ENCODE measurements at places on chromosomes 16 and 17.

GRCh38 chr16:84254062-84254461, 14.2 kb upstream of the KCNG4 start:
- no peak for DNase-seq

GRCh38 chr16:11303405-11304138, 22.4 kb upstream of the PRM1 start:
- DNase-seq = no peak

GRCh38 chr16:15783985-15784384, 72.8 kb downstream of the MYH11 start:
- DNase-seq = no peak

DNA sequence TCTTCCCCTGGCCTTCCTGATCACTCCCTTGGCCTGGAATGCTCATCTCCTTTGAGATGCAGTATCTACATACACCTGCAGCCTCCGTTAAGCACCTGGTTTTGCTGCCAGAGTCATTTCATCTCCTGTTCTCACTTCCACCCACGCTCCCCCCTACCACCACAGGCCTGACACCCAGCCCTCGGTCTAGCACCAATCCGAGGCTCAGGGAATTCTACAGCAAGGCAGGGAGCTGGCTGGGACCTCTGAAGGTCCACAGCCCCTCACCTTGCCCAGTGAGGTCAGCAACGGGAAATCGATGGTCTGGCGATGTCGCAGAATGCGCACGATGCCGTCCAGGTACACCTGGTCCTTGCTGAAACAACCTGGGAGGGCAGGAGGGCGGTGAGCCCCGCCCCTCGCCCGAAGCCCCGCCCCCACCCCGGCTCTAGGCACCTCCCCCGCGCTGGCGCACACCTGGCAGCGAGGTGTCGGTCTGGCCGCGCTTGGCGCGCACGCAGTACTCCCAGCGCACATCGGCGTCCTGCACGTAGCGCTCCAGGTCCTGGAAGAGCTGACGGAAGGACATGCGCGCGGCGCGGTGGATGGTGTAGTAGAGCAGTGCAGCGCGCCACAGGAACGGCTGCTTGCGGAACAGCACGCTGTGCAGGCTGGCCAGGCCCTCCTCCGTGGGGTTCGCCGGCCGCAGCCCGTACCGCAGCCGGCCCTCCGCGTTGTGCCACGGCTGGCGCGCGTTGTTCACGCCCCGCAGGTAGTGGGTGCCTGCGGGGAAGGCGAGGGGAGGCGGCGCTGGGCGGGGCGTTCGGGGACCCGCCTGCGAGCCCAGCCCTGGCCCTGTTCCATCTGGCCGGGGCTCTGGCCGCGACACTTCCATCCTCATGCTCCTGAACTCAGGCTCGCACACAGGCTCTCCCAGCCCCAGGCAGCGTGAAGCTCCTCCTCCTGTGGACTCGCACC, 5.7 kb downstream of the MATCAP1 start:
- peak; percentile 97 for DNase-seq

- peak; percentile 69 for DNase-seq
Measured at GRCh38 chr17:75755205-75755901, 9.6 kb downstream of the GALK1 start.

DNA sequence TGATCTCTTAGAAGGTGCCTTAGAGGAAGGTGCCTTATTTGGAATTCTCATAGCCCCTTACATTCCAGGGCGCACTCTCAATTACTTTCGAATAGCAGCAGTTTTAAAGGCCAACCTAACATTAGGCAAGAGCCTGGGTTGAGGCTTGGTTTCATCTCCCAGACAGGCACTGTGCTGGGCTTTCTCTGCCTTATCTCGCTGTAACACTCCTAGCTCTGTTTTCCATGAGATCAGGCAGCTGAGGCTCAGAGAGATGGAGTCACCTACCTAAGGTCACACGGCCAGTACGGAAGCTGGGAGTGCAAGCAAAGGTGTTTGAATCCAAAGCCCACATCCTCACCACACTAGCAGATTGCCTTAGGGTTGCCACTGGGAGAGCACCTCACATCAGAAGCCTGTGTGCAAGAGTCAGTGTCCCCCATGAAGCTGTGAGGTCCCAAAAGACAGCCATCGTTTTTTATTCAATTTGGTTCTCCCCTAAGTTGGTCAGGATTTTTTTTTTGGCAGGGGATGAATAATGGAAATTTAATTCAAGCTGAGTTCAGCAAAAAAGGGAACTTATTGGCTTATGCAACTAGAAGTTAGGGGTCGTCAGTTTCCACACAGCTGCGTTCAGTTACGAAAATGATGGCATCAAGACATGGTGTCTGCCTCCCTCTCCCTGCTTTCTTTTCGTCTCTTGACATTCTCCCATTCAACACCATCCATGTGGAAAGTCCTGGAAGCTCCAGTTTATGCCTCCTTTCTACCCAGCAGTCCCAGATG, 206.4 kb downstream of the KATNIP start:
- no peak for DNase-seq

GRCh38 chr17:82477934-82478333, 19.4 kb downstream of the NARF start:
- DNase-seq = no peak

DNA sequence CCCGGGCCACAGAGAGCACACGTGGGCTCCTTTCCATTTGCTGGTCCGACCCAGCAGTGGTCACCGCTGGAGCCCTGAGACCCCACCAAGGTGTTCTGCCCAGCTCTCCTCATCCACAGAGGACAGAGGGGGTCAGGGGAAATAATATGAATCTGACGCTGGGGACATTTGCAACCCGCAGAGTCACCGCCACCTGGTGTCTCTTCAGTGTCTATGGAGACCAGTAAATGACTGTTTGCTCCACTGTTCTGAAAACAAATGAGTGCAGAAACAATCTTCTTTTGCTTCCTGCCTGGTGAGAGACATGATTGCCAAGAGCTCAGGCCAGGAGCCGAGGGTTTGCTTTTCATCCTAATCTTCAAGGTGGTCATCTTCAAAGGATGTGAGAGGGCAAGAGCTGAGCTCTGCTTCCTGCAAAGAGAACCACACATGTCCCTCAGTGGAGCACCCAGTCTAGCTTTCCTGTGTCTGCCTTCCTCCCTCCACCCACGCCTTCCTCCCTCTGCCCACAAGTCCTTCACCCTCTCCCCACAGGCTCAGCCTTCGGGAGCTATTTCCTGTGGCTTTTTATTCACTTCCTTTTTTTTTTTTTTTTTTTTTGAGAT, 14.7 kb upstream of the KLHDC4 start:
- no peak for DNase-seq

GRCh38 chr16:49639739-49640431, 216.0 kb downstream of the ZNF423 start:
- DNase-seq = peak; percentile 64

DNA sequence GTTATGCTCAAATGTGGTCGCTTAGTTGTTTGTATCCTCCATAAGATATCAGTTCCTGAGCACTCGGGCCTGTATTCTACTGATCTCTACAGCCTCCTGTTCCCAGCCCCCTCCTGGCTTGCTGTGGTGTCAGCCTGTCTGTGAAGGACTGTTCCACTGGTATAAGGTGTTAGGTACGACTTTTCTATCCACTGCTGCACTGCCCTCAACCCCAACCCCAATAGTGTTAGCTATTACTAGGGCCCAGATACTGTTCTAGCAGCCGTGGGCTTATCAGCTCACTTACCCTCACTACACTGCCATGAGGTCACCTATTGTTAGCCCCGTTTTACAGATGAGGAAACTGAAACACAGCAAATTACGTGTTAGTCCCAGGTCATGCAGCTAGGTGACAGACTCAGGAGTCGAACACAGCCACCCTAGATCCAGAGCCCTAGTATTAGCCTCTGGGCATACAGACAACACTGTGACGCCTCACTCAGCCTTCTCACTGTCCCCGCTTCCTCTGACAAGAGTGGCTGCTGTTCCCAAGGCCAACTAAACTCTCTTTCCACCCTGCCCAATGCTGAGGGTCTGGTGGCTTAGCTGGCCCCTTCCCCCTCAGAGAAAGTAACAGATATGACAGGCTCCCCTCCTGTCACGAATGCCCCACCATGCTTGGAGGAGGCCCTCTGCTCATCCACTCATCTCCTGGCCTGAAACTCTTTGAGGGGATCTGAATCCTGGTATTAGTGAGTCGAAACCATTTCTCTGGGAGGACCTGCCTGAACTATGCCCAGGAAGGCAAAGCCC, 25.6 kb upstream of the ZNF652 start:
- no peak for DNase-seq

- no peak for DNase-seq
Measured at GRCh38 chr16:360698-361336, 8.3 kb upstream of the AXIN1 start.

- peak; percentile 94 for DNase-seq
Measured at GRCh38 chr17:2137342-2138098, 82.6 kb downstream of the HIC1 start.

DNA sequence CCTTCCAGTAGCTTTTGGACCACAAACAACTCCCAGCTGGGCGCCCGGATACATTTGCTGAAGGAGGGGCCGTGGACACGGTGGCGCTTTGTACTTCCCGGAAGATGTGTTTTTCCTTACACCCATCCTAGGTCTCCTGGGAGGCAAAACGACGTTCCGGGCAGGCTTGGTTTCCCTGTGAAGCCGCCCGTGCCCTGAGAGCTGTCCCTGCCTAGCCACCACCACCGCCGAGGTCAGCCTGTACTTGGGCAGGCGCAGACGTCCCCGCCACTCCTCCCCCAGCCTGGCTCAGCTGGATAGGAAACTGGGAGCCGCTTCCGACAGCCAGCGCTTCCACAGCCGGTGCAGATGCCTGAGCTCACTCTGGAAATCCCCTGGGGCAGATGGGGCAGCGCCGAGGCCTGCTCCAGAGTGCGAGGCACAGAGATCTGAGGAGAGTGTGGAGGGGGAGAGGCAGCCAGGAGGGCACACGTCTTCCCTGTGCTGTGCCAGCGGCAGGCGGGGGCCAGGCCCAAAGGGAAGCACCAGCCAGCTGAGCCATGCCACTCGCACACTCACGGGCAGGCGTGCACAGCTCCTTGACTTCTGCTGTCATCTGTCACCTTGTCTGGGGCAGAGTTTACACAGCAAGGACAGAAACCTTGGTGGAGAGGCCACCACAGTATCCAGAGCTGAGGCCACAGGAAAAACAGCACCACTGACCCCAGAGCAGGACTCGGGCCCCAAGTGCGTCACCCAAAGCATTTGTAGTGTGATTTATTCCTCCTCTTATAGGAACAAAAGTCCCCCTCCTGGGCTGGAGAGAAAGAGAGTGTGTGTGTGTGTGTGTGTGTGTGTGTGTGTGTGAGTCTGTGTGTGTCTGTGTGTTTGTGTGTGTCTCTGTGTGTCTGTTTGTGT, 3.0 kb downstream of the RHBDF2 start:
- DNase-seq = peak; percentile 87

DNA sequence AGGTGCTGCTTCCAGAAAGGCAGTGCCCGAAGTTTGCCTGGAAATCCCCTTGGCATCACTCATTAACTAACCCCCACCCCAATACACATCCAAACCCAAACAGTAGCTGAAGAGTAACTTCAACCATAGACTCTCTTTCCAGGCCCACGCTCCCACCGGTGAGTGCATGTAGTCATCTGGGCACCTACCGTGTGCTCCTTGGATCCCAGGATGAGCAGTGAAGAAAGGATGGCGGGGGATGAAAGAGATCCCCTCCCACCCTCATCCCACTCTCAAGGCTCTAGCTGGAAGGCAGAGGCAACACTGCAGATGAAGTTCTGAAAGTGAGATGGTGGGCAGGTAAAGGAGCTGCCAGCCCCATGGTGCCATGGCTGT, 305.0 kb downstream of the SOX9 start:
- no peak for DNase-seq

DNA sequence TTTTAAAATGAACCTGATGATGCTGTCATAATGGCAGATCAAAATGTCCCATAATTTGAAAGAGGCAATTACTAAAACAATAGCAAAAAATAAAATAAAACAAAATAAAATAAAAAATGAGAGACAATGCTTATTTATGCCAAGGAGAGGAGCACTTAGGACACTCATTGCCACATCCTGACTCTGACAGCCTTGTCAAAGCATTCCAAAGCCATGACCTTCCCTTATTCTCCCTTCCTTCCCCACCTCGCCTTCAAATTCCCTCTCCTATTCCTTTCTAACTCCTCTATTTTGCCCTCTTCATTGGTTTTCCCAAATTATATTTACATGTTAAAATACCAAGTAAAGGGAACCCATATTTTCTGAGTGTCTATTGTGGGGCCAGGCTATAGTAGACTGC, 220.0 kb downstream of the CDH13 start:
- DNase-seq = no peak

DNA sequence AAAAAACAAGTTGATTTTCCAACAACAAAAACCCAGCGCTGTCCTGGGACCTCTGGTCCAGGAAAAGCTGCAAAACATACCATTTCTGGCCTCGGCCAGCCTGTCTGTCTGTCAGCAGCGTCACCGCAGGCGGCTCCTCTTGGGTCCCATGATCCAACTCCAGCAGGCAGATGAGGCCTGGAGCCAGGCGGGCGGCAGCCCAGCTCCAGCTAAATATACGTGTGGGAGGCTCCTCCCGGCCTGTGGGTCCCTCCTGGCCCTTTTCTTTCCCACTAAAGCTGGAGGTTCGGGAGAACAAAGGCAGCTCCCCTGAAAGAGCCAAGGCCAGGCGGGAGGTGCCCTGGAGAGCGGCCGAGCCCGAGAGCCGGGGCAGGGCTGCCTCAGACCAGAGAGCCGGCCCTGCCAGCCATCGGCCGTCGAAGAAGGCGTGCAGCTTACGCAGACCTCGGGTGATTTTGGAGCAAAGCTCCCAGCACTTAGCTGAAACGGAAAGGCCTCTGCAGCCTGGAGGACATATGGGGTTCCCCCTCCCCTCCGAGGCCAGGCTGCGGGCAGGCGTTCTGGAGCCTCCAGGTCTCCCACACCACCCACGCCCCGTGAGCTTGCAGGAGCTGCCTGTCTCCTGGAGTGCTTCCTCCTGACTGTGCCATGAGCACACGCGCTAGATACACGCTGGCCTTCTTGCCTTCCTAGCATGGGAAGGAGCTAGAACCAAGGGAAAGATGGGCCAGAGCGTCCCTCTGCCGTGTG, 19.9 kb upstream of the JPH3 start:
- DNase-seq = no peak

DNA sequence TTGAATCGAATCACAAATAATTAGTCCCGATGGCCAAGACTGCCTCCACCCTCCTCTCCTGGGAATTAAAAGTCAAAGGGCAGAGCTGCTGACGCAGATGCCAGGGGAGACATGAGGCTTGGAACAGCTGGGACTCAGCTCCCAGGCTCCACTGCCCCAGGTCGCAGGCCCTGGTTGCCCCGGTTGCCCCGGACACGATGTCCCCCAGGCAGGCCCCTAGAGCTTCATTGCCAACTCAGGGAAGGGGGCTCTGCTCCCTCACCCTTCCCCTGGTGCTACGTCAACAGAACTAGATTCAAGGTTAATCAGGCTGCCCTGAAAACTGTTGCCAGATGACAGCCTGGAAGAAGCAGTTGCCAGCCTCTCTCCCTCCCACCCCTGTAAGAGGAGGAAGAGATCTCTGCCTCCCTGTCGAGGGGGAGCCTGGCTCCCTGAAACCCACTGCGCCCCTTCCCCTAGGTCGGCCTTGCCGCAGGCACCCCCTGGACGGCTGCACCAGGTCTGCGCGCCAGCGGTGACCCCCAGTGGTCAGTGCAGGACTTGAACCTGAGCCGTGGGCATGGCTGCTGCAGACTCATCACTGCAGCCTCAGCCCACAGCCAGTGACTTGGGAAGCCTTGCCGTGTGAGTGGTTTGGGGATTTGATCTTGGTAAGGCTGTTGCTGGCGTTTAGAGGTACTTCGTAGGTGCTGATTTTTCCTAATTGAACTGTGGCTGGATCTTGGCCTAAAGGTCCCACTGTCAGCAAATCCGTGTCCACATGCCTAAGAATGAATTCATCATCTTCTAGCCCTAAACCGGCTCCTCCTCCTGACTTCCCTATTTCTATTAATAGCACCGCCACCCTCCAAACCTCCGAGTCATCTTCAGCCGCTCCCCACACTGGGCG, 84.1 kb upstream of the TOB1 start:
- peak; percentile 96 for DNase-seq

Measured in endodermal cell (in vitro differentiated cells).